GDM1 (cell line): ENCODE measurements at places on chromosomes 4 and X.

GRCh38 chr4:123305736-123306135 is 90.9 kb upstream of the SPRY1 start:
- no peak for DNase-seq

DNA sequence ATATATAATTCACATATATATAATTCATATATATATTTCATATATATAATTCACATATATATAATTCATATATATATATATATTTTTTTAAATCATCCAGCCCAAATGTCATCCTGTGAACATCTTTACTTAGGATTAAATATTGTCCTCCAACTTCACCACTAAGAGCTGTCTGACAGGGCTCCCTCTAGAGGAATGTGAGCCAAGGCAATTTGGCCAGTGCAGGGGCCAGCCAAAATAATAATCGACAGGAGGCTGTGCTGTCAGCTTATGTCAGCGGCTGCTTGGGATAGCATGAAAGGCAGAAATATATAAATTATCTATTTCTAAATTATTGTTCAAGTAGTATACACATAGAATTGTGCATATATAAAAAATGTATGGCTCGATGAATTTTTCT is 29.5 kb downstream of the EGFL6 start:
- DNase-seq, result no peak

DNA sequence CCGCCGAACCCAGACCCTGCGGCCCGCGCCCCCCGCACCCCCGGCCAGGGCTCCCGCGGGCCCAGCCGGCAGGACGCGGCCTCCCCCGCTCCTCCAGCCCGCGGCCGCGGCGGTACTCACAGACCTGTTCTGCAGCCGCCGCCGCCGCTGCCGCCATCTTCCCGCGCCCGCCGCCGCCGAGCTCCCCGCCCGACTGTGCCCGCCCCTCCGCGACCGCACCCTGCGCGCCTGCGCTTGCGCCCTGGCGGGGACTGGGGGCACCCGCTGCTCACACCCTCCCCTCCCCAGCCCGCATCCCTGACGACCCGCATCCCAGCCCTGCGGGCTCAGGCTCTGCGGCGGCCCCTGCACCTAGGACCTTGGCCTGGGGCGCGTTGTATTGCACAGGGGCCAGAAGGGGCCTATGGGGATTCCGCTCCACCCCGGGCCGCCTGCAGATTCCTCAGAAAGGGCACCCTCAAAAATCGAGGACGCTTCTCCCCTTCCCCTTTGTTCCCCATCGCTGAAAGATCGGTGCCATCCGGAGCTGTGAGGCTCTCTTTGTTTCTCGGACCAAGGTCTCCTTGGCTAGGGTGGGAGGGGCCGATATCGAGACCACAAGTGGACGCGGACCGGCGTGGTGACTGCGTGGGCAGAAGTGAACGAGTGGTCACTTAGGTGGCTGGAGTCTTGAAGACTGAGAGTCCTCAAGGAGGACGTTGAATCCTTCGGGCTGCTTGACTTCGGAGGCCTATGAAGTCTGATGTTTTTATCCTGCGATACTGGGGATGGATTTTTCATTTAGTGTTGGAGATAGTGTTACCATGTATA is at the start of gene SGCB:
TSS of gene SGCB (minus strand) at position 197 of the 810 bp plus-strand sequence. CDS start at position 157, 40 bp downstream.
- no peak for DNase-seq

- peak; percentile 12 for DNase-seq
Observed at GRCh38 chr4:89486042-89486441, 178.4 kb upstream of the GPRIN3 start.

DNA sequence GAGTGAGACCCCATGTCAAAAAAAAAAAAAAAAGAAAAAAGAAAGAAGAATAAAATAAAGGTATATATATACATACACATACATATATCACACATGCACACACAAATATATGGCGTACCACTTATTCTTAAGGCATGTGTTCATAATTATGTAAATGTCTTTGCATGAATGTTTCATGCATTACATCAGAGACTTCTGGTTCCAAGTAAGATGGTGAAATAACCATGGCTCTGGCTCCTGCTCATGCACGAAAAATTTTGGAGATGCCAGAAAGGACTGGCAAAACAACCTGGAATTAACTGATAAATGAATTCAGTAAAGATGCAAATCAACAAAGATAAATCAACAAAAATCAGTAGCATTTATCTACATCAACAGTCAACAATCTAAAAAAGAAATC is 19.7 kb upstream of the FHIP1A start:
- no peak for DNase-seq

GRCh38 chr4:21366312-21366711 is 582.3 kb downstream of the KCNIP4 start:
- DNase-seq, result no peak

DNA sequence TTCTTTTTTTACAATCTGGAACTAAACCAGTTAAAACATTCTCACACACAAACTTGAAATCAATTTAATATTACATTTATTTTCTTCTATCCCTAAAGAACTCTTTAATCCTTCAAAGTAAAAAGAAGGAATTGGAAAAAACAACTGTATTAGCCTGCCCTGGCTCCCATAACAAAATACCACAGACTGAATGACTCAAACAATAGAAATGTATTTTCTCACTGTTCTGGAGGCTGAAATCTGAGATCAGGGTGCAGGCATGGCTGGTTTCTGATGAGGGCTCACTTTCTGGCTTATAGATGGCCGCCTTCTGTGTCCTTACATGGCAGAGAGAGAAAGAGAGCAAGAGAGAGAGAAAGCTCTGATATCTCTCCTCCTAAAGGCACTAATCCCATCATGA is 149.4 kb downstream of the PDGFRA start:
- no peak for DNase-seq

DNA sequence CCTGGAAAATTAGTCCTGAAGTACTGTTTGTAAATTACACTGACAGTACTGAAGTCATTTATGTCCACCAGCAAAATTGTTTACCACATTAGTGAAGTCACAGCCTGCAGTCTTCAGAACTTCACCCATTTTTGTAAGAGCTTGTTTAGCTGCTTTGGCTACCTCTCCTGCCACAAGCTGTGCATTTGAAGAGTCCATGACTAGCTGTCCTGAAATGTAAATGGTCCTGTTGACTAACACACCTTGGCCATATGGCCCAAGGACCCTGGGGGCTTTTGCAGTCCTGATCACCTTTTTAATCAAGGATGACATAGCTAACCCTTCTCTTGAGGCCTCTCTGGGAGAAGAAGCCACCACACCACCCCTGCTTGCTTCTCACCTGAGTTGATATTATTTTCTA is 21.4 kb upstream of the ZNF518B start:
- DNase-seq, result no peak

DNA sequence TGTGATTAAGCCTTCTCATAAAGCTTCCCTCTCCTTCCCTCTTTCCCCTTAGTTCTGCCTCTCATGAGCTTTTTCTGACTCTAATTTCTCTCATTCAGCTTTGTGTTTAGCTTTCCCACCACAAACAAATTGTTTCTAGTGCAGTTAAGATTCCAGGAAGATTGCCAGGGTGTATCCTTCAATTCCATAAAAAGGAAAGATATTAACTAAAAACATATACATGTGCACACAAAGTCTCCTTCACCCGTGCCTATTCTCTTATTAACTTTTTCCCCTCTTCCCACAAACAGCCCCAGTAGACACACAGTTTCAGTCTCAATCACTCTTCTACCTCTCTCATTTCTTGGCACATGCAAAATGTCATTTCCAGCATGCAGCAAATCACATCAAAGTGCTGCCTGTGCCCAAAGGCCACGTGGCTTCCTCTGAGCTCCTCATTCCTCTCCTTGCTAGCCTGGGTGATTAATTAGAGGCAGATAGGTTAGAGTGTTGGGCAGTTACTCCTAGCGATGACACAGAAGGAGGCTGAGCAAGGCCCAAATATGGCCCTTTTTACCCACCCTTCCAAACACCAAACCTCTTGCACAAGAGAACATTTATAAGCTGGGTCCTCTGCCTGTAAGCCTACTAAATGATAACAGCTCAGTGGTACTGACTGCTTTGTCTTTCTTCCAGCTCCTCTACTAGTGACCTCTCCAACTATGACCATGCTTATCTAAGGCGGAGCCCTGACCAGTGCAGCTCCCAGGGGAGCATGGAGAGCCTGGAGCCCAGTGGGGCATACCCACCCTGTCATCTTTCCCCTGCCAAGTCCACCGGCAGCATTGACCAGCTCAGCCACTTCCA is 159.6 kb downstream of the SOWAHB start:
- no peak for DNase-seq

DNA sequence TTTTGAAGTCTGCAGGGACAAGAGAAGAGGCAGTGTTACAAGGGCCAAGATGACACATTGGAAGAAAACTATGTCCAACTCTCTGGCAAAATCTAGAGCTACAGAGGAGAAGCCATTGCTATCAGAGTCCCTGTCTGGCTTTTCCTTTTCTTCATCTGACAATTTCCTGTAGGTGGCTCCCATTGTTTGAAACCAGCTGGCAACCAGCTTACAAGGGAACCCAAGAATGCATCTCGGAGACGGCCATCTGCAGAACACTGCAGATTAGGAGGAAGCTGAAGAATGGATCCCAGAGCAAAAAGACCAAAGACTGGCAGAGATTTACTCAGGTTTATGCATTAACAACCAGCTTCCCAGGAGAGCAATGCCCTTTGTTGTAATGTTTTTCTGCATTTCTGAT is 216.2 kb upstream of the CTSO start:
- no peak for DNase-seq

- no peak for DNase-seq
Observed at GRCh38 chr4:88230969-88231771, 53.2 kb downstream of the PPM1K start.

DNA sequence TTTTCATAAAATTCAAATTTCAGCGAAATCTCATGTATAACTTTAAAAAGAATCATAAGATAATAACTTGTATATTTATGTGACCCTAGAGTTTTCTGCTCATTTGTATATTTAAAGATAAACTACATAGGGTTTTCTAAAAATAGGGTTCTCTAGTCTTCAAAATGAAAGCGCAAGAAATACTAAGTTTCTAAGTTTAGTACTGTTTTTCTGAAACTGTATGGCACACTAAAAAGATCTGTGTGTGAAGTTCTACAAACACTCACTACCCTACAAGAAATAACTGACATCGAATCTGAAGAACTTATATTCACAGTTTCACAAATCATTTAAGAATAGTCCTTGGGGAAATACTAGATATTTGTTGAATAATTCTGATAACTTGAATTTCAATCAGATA is 38.7 kb upstream of the NDST4 start:
- DNase-seq, result no peak

GRCh38 chr4:19791422-19792123 is 460.1 kb upstream of the SLIT2 start:
- DNase-seq, result no peak

DNA sequence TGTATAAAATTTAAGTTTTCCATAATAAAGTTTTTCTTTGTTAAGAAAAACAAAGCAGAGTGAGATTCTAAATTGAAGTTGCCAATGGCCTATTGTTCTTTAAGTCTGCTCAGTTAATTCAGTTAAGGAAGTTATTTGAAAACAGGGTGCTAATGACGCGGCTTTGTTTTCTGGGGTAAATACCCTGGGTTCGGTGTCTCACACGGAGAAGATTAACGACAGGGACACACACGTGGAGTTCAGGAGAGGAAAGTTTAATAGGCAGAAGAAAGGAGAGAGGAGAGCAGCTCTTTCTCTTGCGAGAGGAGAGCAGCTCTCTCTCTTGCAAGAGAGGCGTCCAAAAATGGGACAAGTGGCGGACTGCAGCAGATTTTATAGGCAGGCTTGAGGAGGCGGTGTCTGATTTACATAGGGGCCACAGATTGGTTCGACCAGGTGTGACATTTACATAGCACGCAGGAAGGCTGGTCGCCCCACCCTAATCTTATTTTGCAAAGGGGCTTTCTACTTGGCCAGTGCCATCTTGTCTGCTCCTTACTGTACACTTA is 9.6 kb downstream of the CA5B start:
- DNase-seq, result no peak

- DNase-seq, result no peak
Observed at GRCh38 chr4:4477391-4477790, 64.5 kb downstream of the STX18 start.

GRCh38 chrX:149825424-149825823 is 43.7 kb downstream of the MAGEA9 start:
- DNase-seq, result no peak

GRCh38 chrX:40582811-40583210 is 2.0 kb downstream of the ATP6AP2 start:
- DNase-seq, result no peak

- no peak for DNase-seq
Observed at GRCh38 chr4:53595204-53595603, 3.9 kb upstream of the LNX1 start.

GRCh38 chrX:37796805-37797204 is 16.9 kb downstream of the CYBB start:
- DNase-seq, result peak; percentile 62

- no peak for DNase-seq
Observed at GRCh38 chr4:100059467-100059866, 109.4 kb upstream of the H2AZ1 start.

DNA sequence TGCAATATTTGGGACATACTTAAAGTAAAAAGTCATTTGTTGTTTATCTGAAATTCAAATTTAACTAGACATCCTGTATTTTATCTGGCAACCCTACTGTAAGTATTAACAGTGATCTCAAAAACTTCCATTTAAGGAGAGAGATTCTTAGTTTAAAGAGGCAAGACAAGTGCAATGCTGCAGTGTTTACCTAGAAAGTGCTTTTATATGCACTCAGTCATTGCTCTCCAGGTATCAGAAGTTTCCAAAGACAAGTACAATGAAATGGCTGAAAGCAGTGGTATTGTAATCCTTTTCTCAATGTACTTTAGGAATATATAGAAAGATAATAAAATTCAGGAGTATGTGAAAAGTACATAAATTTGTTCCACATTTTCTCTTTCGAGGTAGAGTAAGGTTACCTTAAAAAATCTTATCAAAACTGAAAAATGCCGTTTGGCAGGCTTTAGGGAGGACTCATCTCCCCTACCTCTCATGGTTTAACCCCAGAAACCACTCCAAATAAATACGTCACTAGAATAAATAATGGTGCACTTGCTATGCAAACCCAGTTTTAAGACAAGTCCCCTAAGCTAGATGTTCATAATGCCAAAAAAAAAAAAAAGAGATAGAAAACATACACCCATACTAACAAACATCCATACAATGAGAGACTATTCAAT is 45.7 kb downstream of the ELF2 start:
- no peak for DNase-seq

DNA sequence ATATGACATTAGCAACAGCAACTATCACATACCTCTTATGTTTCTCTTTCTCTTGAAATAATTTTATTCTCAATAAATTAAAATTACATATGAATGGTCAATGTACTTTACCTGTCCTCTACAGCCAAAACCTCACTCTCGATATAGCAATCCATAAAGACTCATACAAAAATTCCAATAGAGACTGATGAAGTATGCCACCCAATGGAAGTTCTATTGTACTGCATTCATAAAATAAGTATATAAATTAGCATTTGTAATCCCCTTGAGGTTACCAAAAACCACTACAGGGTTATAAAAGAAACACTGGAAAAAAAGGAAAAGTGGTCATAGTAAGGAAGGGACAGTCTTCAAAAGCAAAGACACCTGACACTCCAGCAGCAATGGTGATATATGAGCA is 32.8 kb downstream of the CLDN2 start:
- DNase-seq, result no peak

GRCh38 chr4:20348411-20348810 is 96.7 kb downstream of the SLIT2 start:
- DNase-seq, result no peak
